CD4-positive, alpha-beta T cell treated with Interleukin-6 for 4 hours (primary cell): ENCODE measurements at places on chromosomes 12 and 14.

DNA sequence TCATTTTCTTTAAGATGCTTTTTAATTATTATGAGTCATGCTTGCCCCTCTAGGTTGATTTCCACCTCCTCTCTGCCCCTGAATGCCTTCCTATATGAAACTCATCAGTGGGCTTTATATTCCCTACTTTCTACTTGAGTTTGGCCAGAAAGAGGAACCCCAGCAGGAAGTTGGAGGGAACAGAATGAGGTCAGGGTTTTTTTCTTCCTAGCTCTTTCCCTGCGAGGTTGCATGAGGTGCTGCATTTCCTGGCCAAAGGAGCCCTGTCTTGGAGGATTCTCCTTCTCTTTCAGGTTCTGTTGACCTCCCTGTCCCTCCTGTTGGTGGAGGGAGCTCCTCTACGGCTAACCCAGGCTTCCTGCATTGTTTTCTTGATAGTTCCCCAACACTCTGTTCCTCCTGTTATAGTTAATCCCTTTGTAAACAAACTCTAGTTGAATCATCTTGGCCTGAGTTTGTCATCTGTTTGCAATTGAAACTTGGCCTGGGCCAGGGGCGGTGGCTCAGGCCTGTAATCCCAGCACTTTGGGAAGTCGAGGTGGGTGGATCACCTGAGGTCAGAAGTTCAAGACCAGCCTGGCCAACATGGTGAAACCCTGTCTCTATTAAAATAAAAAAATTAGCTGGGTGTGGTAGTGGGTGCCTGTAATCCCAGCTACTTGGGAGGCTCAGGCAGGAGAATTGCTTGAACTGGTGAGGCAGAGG is 15.3 kb upstream of the SPIC start:
- no peak for DNase-seq

- DNase-seq: no peak
Measured at GRCh38 chr12:98446060-98446459, 69.3 kb upstream of the TMPO start.

- DNase-seq: peak; percentile 48
Measured at GRCh38 chr14:64507376-64508156, 3.0 kb downstream of the ZBTB1 start.

DNA sequence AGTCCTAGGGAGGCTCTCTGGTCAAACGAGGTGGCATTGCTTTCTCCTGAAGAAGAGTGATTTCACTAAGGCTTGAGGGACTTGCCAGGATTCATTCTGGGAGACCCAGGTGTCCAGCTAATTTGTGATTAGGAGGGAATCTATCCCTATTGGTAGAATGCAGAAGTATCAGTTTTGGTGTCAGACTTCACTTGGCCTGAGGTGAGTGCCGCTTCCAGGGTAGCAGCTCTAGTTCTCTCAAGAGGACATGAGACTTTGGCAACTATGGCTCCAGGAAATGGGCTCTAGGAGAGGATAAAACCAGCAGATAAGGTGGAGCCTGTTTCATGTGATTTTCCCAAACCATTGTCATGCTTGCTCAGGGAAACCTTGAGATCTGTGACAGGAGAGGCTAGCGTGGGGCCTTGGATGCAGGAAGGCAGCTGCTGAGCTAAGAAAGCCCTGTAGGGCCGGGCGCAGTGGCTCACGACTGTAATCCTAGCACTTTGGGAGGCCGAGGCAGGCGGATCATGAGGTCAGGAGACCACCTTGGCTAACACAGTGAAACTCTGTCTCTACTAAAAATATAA is 11.6 kb upstream of the TMEM117 start:
- no peak for DNase-seq

DNA sequence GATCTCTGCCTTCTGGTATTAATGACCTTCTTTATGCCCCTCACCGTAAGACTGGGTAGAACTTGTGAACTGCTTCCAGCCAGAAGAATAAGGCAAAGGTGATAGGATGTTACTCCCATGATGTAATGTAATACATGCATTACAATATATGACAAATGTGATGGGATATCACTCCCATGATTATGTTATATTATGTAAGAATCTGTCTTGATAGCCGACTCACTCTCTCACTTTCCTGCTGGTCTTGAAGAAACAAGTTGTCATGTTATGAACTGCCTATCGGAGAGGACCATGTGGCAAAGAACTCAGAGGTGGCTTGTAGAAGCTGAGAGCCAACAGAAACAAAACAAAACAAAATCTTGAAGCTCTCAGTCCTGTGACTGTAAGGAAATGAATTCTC is 30.6 kb upstream of the OSBPL8 start:
- DNase-seq: no peak

DNA sequence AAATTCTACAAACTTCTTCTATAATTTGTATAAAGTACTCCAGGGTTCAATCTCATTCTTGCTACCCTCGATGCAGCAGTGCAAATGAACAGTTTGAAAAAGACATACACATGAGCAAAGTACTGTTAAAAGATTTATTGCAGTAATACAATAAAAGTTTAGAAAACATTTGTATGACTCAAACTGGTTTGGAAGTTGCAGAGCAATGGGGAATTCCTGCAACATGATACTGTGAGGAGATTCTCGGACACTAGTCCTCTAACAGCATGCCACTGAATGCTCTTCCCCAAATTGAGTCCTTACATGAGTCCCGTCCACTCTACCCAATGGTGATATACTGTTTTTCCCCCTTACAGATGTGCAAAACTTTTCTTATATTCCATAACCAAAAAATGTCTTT is 45.4 kb downstream of the ATG14 start:
- DNase-seq: no peak

DNA sequence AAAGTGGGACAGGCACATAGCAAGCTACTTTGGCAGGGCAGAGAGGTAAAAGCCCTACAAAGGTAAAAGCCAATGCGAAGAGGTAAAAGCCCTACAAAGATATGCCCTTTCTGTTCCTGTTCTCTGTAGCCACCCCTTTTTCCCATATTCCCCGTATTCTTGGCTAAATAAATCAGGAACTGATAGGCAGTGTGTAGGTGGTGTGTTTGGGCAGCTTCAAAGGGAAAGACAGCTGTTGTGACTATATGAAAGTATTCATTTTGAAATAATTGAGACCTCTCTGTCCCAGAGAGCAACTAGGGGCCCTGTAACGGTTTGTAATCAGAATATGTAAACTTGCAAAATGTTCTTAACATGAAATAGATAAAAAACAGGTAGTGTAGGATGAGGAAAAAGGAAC is 11.3 kb upstream of the SLC41A2 start:
- DNase-seq: no peak

DNA sequence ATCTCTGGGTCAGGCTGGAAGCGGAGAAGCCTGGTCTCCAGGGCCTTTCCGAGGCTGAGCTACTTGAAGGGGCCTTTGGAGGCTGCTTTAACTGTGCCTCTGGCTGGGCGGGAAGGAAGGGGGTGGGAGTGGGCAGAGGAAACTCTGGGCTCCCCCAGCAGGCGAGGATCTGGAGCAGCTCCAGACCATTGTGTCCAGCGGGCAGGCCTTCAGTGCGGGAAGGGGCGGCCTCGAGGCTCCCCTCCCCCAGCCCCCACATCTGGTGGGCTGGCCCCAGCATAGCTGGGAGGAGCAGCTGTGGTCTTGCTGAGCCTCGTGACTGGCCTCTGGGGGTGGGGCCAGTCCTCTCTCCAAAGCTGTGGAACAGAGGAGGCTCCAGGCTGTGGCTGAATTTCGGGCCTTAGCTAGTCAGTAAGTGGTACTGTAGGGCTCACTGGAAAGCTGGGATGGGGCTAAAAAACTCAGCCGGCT is 3.4 kb downstream of the TAMALIN start:
- no peak for DNase-seq

DNA sequence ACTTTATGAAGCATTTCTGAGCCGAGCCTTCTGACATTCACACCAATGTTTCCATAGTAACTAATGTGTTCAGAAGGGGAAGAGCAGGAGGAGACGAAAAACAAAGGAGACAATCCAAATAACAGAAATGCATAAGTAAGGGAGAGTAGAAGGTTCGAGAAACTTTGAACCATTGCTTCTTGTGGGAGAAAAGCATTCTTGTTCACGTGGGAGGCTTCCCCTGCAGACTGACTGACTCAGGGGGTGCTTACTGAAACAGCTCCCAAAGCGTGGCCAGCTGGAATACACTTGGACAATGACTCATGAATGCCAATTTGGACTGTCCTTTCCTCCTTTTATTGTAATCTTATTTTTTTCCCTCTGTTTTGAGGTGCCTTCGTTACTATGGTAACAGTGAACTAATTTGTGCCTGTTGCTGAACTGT is 73.9 kb downstream of the NEDD1 start:
- DNase-seq: no peak

- DNase-seq: no peak
Measured at GRCh38 chr12:5966486-5967095, 21.5 kb upstream of the ANO2 start.

- DNase-seq: no peak
Measured at GRCh38 chr14:68395604-68396003, 397.3 kb downstream of the ZFP36L1 start.

DNA sequence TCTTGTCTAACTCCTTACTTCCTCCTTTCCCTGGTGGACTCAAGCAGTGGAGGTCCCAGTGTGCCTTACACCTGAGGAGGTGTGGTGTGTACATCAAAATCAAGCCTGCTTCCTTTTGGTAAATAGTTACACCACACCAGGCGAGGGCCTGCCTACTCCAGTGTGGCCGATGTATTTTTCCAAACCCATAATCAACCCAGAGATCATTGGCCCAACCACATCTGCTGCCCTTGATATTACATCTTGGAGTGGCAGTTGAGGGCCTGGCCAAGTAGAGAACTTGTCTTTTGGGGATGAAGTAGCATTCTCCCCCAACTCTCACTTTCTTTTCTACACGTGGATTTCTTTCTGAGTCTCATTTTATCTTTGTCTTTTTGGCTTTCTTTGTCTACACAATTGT is 187.4 kb downstream of the EFCAB11 start:
- DNase-seq: no peak

GRCh38 chr14:95494456-95494855 is 22.0 kb downstream of the SYNE3 start:
- DNase-seq: no peak
